ENCODE measurements at places on chromosomes 3 and 15.

- no peak for DNase-seq
Measured at GRCh38 chr3:115154611-115155010, 7.5 kb upstream of the ZBTB20 start.

GRCh38 chr3:161691677-161692076 lies 195.1 kb downstream of the OTOL1 start:
- DNase-seq = no peak

DNA sequence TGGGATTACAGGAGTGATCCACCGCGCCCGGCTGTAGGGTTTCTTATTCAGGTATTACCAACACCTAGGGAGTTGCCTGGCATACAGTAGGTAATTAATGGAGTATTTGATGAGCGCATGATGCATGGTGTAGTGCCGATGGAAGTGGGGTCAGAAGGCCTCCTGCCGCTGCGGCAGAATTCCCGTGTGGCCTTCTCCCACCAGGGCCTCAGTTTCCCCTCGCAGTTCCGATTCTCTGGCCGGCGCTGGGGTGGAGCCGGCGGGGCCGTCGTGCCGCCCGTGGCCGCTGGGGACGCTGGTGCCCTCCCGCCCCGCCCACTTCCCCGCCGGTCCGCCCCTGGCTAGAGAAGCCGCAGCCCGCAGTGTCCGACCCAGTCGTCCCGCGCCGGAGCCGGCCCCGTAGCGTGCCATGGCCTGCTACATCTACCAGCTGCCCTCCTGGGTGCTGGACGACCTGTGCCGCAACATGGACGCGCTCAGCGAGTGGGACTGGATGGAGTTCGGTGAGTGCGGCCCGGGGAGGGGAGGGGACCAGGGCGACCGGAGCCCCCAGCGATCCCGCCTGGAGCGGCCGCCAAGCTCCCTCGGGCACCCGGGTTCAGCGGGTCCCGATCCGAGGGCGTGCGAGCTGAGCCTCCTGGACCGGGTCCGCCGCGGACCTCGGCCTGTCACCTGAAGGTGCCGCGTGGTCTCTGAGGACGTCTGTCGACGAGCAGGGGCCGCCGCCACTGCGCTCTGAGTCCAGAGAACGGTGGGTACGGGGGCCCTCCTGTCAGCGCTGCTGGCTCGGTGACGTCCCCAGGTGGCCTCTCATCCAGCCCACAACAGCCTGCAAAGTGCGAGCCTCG lies at the start of gene IRAK2:
IRAK2 (plus strand) TSS at position 374 of the 848 bp plus-strand sequence; CDS start at position 410, 36 bp downstream.
- peak; percentile 79 for DNase-seq

DNA sequence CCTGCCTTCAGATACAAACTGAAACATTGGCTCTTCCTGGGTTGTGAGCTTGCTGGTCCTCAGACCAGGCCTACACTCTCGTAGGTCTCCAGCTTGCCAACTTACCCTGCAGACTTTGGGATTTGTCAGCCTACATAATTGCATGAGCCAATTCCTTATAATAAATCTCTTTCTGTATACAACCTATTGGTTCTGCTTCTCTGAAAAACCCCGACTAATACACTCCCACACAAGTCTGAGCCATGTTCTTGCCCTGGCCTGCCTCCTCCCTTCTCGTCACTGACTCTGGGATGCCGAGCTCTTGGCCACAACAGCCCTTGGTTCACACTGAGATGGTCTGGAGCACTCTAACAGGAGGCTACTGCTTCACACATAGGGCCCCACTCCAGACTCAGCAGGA lies 9.5 kb downstream of the CYP19A1 start:
- no peak for DNase-seq

- DNase-seq = no peak
Measured at GRCh38 chr15:70297465-70298058, 199.8 kb upstream of the TLE3 start.

GRCh38 chr3:42166662-42167300 lies 75.6 kb downstream of the TRAK1 start:
- DNase-seq = no peak

GRCh38 chr3:134869153-134869726 lies 74.2 kb downstream of the EPHB1 start:
- no peak for DNase-seq

DNA sequence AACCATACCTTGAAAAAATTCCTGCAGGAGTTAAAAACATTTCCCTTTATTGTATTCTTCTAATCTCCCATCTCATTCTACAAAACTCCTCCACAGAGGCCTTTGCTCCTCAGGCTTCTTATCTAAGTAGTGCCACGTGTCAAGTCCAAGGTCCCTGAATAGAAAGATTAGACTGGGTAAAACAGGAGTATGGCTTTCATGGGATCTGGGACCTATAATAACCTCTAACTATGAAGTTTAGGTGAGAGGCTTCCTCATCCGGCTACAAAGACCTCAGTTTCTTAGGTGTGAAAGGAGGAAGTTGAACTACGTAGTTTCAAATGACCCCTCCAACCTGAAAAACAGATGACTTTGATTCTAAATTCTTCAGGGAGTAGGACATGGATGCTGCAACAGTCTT lies 20.0 kb downstream of the GPR15 start:
- DNase-seq = no peak

DNA sequence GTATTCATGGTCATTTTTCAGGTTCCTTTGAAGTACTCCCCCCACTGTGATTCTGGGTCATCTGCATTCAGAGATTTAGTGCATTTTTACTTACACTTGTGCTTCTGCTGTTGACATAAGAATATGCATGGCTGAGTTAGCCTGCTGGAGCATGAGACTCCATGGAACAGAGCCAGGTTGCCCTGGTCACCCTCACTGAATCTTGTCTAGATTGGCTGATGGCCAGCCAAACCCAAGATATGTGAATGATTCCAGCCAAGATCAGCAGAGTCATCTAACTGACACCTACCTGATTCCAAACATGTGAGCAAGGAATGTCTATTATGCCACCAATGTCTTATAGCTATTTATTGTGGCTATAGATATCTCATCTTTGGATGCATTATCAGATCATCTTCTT lies 25.1 kb downstream of the DTWD1 start:
- DNase-seq = no peak

GRCh38 chr3:156888576-156888975 lies 62.4 kb downstream of the LEKR1 start:
- no peak for DNase-seq

DNA sequence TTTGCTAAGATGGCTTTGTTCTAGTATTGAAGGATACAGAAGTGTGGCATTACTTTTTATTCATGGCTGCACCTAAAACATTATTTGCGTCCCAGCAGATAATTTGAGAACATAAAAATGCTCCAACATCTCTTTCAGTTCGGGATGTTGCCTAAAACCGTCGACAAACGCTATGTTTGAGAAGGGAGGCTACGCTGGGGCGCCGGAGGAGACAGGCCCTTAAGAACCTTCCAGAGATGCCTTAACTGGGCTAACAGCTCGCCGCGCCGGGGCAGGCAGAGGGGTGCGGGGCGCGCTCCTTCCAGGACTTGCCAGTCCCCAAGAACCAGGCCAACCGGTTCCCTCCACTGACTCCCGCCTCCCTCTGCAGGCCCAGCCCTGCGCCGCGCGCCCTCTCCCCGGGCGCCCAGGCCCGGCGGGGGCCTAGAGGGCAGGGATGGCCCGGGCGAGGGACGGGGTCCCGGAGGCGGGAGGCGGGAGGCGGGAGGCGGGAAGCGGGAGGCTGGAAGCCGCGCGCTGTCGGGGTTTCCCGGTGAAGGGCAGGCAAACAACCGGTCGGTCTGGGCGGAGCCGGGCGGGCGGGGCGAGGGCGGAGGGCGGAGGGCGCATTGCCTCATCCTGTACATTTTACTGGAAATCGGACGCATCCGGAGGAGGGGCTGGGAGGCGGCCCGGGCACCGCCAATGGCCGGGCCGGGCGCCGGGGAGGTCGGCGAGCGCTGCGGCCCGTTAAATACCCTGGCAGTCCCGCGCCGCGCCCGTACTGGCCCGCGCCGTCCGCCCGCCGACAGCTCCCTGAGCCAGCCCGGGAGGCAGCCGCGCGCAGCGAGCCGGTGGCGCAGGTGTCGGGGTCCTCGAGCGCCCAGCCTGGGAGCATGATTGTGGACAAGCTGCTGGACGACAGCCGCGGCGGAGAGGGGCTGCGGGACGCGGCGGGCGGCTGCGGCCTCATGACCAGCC lies at the start of gene NFKBIZ:
NFKBIZ (plus strand) TSS at position 761 of the 960 bp plus-strand sequence; CDS start at position 876, 115 bp downstream.
- peak; percentile 94 for DNase-seq

DNA sequence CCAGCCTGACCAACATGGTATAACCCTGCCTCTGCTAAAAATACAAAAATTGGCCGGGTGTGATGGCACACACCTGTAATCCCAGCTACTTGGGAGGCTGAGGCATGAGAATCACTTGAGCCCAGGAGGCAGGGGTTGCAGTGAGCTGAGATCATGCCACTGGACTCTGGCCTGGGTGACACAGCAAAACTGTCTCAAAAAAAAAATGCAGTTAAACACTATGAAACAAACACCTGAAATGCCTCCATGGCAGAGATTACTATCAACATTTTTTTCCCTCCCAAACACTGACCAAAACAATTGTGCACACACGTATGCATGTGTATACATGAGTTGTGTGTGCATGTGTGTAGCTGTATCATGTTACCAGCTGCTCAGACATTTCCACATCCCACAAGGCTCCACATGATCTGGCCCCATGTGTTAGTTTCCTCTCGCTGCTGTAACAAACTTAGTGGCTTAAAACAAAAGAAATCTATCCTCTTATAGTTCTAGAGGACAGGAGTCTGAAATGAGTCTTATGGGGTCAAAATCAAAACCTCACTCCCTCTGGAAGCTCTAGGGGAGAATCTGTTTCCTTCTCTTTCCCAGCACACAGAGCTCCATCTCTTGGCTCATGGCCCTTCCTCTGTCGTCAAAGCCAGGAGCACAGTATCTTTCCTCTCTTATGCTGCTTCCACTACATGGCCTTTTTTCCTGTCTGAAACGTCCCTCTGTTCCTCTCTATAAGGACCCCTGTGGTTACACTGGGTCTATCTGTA lies 34.5 kb downstream of the SLC41A3 start:
- no peak for DNase-seq

DNA sequence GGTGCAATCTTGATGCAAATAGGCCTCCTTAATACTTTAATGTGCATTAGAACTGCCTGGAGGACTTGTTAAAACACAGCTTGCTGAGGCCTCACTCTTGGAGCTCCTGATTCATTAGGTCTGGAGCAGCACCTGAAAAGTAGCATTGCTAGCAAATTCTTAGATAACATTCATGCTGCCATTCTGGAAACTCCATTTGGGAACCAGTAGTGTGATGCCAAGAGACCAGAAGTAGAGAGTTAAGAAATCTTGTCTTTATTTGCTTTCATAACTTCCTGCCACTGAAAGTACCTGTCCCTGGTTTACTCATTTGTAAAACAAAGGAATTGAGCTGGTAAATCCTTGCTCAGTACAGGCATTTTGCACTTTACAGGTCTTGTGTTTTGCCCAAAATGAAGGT lies 72.0 kb downstream of the RAP2B start:
- DNase-seq = no peak

DNA sequence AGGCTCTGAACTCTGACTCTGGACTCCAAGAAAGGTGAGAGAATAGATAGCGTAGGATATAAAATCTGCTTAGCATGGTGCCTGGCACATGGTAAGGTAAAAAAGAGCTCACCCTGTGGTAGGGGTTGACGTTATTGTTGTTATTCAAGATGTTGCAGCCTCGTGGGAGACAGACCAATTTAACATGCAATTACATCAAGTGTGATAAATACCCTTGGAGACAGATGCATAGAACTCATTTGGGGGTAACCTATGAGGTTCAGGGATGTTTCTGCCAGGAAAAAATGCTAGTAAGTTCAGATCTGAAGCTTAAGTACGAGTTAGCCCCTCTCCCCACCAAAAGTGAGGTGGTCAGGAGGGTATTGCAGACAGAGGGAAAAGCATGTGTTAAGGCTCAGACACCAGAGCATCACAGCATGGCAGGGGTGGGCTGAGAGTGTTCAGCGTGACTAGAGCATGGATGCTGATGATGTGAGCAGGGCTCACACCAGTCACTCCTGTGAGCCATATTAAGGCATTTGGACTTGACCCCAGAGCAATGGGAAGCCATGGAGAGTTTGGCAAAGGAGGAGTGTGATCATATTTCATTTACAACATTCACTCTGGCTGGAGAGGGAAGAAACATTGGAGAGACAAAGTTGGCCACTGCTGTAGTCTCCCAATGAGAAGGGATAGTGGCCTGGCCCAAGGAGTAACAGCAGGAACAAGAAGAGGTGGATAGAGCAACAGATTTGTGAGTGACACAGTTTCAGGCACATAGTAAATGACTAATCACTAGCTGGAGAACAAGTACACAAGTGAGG lies 181.0 kb downstream of the UACA start:
- no peak for DNase-seq

DNA sequence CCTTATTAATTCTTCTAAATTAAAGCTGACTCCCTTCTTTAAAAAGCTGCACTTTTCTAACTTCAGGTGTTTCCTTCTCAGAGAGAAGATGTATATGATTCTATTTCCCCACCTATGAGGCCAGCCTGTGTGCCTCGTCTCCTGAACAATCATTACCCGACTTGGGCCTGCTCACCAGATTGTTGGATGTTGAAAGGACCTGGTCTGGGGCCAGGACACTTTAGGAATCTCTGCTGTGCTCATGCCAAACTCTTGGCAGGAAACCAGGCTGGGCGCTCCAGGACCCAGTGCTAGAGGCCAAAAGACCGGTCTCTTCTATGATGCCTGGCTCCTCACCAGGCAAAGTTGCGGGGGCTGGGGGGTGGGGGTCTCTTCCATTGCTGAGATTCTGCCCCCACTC lies 16.9 kb upstream of the LRRC31 start:
- DNase-seq = peak; percentile 32

GRCh38 chr3:194446754-194447153 lies 40.0 kb downstream of the ATP13A3 start:
- DNase-seq = no peak

Data from frontal cortex (tissue), 4 donors.